ENCODE measurements at places on chromosomes 6 and 20. TPM values are rescaled to one million over a fixed set of nuclear protein-coding genes. Genes with fewer than 3 reads are reported as not detected.
A peak's percentile ranks its signal among the peaks of the same experiment; 100 is the strongest.

- DNase-seq: peak; percentile 87
Observed at GRCh38 chr6:106223300-106223930, 102.1 kb downstream of the ATG5 start.

- DNase-seq: no peak
Observed at GRCh38 chr20:5135363-5136012, 8.7 kb downstream of the CDS2 start.

The ECT2L gene
- total RNA-seq: not detected

The MATN4 gene
- total RNA-seq: not detected
